ACHN (cell line): ENCODE measurements at places on chromosomes 1 and 21.
A peak's percentile ranks its signal among the peaks of the same experiment; 100 is the strongest.

GRCh38 chr21:38440746-38441145, 57.5 kb downstream of the ERG start:
- peak; percentile 2 for DNase-seq

DNA sequence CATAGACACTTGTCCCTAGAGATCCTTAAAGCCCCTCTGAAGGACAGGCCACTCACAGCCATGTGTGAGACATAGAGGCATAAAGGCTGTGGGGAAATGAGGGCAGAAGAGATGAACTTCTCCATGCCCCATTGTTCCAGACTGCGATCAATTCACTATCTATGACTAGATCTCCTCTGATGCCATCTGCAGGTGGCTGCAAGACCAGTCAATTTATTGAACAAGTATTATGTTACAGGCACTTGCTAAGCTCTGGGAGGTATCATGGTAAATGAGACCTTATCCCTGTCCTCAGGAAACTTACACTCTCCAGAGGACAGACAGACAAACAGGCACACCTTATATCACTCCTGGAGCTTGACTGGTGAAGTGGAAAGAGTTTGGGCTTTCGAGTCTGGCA, 22.9 kb downstream of the UBIAD1 start:
- DNase-seq, result no peak

- DNase-seq, result no peak
These were observed 26.9 kb downstream of the ZBTB21 start for GRCh38 chr21:41983229-41983628.

DNA sequence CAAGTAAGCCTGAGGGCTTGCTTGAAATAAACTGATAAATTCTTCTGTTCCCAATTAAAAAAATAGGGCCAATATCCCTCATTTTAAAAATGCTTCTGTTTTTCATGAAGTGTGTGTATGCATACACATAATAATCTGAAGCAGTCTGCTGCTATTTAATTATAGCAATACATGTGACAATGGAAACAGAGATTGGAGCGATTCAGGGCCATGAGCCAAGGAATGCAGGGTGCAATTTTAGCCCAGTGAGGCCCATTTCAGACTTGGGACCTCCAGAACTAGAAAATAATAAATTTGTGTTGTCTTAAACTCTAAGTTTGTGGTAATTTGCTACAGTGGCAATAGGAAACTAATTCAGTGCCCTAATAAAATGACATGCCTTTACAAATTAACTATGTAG, 264.9 kb downstream of the LTN1 start:
- no peak for DNase-seq

DNA sequence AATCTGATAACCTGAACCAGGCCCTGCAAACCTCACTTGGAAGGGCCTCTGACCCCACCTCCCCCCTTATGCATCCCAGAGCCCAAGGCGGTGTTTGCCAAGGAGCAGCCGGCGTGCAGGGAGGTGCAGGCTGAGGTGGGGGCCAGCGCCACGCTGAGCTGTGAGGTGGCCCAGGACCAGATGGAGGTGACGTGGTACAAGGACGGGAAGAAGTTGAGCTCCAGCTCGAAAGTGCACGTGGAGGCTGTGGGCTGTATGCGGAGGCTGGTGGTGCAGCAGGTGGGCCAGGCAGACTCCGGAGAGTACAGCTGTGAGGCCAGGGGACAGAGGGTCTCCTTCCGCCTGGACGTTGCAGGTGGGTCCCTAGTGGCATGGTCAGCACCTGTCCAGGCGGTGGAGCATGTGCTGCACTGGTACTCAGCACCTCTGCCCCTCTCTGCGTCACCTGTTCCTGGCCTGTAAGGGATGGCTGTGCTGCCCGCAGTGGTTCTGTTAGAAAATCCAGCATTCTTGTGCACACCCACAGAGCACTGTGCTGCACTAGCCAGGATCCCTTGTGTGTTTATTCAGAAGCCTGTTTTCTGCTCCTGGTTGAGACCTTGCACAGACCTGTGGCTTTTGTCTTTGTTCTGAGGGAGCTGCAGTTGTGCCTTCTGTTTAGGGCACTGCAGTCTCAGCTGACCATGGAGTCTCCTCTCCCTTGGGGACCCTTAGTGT, 11.6 kb downstream of the OBSCN start:
- DNase-seq, result no peak

DNA sequence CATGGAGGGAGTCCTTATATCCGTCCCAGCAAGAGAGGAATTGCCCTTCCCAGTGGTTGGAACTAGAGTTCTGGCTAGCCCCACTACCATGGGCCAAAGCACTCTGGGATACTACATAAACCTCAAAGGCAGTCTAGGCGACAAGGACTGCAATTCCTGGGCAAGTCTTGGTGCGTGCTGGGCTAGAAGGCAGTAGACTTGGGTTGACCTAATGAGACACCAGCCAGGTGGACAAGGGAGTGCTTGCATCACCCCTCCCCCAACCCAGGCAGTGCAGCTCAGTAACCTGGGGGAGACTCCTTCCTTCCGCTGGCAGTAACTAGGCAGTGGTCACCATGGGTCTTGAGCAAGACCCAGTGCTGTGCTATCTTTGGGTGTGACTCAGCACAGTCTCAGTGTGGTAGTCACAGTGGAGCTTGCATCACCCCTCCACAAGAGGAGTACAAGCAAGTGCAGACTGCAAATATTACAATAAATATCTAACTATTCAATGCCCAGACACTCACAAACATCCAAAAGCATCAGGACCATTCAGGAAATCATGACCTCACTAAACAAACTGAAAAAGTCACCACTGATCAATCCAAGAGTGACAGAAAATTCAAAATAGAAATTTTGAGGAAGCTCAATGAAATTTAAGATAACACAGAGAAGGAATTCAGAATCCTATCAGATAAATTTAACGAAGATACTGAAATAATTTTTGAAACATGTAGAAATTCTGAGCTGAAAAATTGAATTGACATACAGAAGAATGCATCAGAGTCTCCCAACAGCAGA, 84.7 kb upstream of the LYPLAL1 start:
- peak; percentile 71 for DNase-seq

GRCh38 chr1:168767894-168768584, 39.0 kb upstream of the DPT start:
- no peak for DNase-seq

DNA sequence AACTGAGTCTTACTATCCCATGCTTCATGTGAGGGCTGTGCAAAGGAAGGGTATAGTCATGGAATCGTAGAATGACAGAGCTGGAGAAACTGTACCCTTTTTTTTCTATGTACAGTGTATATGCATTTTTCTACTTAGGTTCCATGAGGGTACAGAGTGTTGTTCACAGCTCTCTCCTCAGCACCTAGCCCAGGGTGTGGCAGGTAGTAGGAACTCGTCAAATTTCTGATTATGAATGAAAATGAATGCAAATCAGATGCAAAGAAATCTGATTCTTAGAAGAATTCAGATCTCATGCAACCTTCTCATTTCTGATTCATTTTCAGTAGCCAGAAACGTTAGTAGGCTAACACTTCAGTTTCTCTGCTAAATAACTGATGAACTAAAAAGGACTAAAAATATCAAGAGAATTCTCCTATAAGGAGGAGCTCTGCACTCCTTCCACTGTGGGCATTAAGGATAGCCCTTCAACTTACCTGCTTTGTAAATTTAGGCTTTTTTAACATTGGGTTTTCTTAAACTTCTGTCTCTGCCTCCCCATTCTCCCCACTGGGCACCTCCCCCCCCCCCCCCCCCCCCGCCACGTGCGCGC, 18.0 kb upstream of the HHAT start:
- DNase-seq, result no peak

- no peak for DNase-seq
These were observed 82.4 kb downstream of the RGS21 start for GRCh38 chr1:192399161-192399560.

DNA sequence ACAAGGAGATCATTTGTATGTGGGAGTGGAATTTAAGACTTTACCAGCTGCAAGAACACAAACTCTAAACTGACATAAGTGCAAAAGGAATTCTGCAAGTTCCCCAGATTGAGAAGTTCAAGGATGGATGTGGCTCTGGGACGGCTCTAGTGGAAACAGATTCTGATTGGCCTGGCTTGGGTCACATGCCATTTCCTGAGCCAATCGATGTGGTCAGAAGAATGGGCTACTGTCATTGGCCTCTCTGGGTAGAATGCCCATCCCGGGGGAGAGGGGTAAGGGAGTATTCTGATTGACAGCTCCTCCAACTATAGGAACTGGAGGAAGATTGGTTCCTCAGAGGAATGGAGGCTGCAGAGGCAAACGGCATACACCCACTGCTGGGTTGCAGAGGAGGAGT, 6.0 kb upstream of the IFNLR1 start:
- peak; percentile 23 for DNase-seq

DNA sequence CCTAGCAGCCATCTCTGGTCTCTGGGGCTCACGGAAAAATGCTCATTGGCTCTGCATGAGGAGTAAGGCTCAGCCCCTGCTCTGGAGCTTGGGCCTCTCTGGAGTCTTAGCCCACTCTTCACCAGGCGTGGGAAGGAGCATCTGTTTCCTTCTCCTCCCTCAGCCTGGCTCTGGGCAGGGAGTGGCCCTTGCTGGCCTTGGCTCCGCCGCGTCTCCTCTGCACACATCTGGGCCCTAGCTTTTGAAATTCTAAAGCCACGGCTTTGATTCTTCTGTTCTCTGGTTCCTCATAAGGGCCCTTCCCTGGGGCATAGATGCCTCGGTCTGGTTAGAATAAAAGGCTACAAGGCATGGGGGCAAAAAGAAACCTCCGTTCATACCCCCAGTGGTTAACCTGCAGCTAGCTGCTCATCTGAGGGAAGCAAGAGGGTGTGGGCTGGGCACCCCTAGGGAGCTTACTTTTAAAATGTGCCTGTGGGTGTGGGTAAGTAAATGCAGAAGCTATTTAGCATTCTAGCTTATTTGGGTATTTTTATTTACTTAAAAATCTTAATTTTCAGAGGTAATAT, 145.6 kb downstream of the CAMTA1 start:
- no peak for DNase-seq

DNA sequence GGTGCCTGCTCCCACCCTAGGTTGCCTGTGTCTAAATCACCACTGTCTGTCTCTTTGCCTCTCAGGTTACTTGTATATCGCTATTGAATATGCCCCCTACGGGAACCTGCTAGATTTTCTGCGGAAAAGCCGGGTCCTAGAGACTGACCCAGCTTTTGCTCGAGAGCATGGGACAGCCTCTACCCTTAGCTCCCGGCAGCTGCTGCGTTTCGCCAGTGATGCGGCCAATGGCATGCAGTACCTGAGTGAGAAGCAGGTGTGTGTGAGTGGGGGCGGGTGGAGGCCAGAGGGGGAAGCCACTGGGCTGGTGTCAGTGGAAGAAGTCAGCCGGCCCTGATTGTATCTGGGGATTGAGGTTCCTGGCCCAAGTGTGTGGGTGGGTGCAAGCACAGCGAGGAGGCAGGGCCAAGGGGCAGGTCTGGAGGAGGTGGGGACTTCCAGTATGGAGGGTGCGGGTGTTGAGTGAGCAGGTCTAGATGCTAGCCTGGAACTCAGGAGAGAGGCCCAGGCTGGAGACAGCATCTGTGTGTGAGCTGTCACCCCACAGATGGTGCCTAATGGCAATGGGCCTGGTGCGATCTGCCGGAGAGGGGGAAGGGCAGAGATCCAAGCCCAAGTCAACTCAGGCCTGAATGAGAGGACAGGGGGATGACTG, 17.2 kb downstream of the TIE1 start:
- DNase-seq, result no peak

- peak; percentile 54 for DNase-seq
These were observed 5.5 kb upstream of the RGS21 start for GRCh38 chr1:192311281-192311680.

- peak; percentile 6 for DNase-seq
These were observed 121.2 kb downstream of the SPSB1 start for GRCh38 chr1:9413877-9414213.

GRCh38 chr1:42429603-42430002, 26.2 kb downstream of the ZMYND12 start:
- no peak for DNase-seq

- DNase-seq, result no peak
These were observed 72.4 kb downstream of the ADARB1 start for GRCh38 chr21:45146801-45147200.

DNA sequence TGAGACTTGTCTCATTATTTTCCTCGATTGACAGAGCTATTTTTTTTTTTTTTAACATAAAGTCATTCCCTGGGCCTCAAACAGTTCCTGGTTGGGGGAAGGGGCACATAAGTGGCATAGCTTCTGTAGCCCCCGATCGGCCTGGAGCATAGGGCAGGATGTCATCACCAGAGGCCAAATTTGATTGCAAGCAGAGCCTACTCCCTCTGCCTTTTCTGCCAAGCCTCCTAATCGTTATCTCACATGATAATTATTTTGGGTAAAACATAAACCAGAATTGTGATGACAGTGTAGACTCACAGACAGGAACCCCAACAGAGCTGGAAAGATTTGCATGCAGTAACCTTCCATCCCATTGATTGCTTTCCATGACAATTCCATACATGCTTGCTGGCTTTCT, 404.8 kb downstream of the PCP4 start:
- no peak for DNase-seq

DNA sequence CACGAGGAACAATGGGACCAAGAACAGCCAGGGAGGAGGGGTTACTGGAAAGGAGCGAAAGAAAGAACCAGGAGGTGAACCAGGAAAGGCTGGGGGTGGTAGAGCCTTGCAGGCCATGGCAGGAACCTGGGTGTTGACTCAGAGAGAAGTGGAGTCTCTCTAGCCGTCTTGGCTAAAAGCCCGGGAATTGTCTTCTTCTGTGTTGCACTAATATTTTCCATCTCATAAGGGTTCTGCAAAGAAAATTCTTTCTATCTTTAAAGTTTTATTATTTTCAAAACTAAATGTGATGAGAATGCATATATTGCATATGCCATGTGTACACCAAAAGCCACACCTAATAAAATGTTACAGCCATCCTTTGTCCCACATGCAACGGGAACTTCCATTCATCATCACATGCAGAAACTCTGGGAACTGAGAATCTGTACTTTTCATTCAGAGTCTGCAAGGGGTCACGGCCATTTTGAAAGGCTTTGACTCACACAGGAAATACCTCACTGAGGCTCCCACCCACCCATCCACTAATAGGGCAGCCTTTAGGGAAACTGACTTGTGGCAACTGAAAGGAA, 38.0 kb downstream of the ERG start:
- no peak for DNase-seq

DNA sequence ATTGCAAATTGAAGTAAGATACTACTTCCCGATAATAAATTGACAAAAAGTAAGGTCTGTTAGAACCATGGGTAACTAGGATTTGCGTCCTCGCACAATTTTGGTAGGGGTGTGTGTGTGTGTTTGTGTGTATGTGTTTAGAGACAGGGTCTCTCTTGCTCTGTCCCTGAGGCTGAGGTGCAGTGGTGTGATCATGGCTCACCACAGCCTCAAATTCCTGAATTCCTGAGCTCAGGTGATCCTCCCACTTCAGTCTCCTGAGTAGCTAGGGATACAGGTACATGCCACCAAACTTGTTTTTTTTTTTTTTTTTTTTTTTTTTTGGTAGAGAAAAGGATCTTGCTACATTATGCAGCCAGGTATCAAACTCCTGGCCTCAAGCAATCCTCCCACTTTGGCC, 209.2 kb upstream of the ESRRG start:
- no peak for DNase-seq

- DNase-seq, result no peak
These were observed 224.1 kb downstream of the COL11A1 start for GRCh38 chr1:102884238-102884637.

GRCh38 chr1:154583773-154584172, 16.2 kb downstream of the CHRNB2 start:
- no peak for DNase-seq
